Stimulated activated CD8-positive, alpha-beta memory T cell treated with anti-CD3 and anti-CD28 coated beads, Interleukin-7, amount 100 ng/mL, for 24 hours (primary cell): ENCODE measurements at places on chromosomes 11 and 22.

DNA sequence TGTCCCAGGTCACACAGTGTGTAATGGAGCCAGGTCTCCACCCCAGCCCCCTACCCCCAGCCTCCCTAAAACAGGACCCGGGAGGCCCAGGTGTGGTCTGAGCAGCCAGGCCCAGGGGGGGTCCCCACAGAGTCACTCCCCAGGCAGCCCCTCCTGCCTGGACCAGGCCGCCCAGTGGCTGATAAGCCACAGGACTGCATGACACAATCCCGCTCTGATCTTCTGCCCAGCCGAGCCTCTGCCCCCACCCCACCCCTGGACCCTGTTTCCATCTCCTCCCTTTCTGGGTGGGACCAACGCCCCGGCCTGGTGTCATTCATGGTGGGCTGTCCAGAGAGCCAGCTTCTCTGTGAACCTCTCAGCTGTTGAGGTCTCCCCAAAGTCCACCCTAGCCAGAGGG is 7.8 kb upstream of the LIF start:
- DNase-seq: no peak

GRCh38 chr11:74417379-74417804 is 19.2 kb upstream of the PGM2L1 start:
- no peak for DNase-seq

- DNase-seq: no peak
Observed at GRCh38 chr11:34308049-34308912, 49.5 kb downstream of the ABTB2 start.

DNA sequence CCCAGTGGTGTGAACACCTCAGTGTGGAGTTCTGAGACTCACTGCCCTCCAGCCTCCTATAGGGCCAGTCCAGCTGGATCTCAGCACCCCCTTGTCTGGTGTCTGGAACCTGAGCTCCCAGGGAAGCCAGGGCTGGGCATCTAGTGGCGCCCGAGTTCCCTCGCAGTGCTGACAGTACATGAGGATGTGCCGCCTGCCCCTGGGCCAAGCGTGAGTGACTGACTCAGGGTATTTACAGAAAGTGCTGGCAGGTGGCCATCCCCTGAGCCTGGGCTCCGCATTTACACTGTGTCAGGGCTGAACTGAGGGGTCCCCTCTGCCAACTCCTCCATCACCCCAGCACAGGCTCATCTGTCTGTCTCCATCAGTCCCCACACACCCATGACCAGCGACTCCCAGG is 185.3 kb downstream of the BRD1 start:
- no peak for DNase-seq

DNA sequence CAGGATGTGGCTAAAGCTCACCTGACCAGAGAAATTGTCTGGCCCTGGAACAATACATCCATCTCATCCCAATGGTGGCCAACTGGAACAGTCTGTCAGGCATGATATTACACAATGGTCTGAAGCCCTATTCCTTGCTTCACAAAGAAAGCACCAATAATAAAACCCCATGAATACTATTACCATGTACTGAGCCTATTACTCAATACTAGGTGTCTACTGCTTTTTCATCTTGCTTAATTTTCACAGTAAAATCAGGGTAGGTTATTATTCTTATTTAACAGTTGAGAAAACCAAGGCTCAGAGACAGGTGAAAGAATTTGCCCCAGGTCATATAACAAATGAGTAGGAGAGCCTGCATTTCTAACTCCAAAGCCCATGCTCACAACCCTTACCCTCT is 68.9 kb upstream of the CAPRIN1 start:
- DNase-seq: no peak

- DNase-seq: no peak
Observed at GRCh38 chr22:39237318-39238100, 7.3 kb downstream of the PDGFB start.

DNA sequence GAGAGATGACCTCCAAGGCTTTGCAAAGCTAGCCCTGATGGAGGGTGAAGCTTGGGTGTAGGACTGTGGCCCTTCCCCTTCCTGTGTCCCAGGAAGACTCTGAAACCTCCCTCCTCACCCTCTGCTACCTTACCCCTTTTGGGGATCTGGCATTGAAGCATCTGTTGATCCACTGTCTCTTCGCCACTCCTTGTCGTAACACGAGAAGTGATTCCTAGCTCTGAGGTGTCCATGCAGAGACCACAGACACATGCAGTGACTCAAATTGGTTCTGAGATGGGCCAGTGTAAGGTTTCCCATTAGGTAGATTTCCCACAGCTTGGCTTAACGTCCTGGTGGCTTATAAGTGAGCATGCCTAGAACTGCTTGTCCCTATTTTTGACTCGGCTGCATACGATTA is 101.4 kb downstream of the ZBTB16 start:
- DNase-seq: no peak

DNA sequence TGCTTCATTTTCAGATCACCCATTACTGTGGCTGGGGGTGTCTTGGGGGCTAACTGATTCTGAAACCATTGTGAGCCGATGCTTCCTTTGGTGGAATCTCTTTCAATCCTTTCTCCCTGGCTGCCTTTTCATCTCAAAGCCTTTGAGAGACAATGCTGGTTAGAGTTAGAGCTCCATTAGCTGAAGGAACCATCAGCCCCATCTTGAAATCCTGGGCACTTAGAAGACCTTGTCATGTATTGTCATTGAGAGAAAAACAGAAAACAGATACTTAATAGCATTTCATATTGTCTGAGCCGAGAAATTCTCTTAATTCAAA is 6.7 kb downstream of the TEAD1 start:
- no peak for DNase-seq
